ENCODE measurements at places on chromosomes 7 and 10.

DNA sequence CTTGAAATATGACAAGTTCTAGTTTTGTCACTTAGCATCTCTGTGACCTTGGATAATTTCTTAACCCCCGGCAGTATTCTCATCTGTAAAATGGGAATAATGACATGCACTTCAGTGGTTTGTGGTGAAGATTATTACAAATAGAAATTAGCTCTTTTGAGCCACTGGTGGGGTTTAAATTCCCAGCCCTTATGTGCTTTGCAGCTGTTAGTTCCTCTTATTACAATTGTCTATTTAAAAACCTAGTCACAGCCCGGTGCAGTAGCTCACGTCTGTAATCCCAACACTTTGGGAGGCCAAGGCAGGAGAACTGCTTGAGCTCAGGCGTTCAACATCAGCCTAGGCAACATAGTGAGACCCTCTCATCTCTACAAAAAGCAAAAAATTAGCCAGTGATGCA, 30.1 kb downstream of the CAV1 start:
- DNase-seq = no peak

DNA sequence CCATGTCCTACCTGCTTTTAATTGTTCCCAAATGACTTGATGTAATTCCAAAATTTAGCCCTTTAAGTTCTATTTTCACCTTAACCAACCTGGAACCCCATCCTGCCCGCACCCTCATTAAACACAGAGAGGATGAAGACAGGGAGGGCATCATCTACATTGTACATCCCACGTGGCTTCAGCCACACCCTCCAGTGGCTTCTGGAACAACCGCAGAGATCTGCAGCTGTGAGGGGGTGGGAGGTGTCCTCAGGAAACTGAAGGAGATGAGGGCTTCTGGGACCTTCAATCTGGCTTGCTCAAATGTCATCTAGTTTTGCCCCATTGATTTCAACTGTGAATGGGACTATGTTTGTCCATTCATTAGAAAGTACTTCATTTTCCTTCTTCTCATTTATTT, 39.0 kb downstream of the AKR1B1 start:
- no peak for DNase-seq

- DNase-seq = peak; percentile 45
These were observed 25.7 kb downstream of the C10orf71 start for GRCh38 chr10:49324711-49325110.

DNA sequence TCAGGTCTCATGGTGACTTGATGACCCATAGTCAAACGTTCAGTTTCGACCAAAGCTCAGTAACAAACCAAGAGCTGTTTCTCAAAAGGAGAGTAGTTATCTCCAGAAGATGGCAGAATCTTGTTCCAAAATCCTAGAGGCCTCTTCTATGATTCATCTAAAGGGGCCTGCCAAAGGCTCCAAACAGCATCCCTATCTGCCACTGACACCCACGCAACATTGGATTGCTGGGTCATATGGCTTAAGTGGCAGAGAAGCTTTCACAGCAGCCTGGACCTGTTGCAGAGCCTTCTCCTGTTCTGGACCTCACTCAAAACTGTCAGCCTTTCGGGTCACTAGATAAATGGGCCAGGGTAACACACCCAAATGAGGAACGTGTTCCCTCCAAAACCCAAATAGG, 54.0 kb upstream of the LRRC18 start:
- DNase-seq = no peak

DNA sequence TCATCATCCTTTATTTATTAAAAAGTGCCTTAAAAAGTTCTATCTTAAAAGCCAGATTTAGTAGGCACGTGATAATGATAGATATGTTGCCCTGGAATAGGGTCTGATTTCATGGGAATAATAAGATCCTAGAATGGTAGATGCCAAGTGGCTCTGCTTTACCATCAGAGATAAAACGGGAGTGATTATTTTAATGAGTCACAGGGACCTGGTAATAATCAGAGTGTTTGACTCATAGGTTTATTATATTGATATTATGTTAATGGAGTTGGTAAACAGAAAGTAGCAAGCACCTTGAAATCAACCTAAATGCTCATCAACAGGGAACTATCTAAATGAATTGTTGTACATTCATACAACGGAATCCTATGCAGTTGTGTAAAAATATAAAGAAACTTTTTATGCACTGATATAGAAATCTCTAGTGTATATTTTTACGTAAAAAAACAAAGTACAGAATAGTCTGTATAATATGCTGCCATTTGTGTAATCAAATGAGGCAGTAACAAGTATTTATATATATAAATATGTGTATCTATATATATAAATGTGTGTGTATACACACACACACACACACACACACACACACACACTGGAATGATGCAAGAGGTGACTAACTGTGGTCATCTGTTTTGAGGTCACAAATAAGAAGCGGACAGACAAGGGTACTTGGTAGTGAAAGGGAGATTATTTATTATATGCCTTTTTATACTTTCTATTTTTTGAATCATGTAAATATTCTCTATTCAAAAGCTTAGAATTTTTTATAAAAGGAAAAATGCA, 78.6 kb upstream of the DYNC1I1 start:
- peak; percentile 46 for DNase-seq

DNA sequence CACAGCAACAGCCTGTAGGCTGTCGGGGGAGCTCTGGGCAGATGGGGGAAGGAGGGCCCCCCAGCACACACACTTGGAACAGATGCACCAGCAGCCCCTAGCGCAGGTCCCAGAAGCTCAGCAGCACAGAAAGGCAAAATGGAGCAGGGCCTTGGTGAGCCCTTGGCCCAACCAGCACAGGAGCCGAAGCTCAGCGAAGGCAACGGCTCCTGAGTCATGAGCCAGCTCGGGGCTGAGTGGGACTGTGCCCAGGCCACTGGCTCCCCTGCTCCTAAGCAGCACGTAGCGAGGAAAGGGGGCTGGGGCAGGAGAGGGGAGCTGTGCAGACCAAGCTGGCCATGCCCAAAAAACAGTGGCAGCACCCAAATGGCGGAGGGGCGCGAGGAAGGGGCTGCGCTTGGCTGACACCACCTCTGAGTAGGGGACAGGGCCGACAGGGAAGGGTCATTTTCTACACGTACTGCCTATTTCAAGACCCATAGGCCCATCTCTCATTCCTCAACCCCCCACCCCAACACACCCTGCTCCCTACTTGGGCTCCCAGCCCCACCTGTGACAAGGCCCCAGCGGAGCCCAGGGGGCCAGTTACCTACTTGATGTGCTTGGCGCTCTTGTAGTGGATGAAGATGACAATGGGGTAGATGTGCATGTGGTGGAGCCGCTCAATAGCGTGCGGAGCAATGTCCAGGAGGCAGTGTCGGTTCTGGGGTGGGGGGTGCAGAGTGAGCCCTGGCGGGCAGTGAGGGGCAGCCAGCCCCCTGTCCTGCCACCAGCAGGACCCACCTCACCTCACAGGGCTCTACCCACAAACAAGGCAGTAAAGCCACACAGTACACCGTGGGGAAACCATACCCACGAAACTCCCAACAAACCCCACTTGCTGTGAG, 132.1 kb downstream of the DLG5 start:
- DNase-seq = no peak

DNA sequence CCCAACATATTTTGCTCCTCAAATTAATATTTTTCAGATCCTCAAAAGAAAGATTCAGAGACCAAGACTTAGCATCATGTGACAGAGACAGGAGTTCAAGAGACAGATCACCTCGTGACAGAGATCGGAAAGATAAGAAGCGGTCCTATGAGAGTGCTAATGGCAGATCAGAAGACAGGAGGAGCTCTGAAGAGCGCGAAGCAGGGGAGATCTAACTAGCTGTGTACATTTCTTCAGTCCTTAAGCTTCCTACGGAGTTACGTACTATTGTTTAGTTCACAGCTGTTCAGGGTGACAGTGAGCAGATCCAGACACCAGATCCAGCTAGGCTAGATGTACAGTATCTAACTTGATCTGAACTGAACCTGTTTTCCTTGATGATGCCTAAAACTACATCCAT, 61.3 kb downstream of the KLRG2 start:
- no peak for DNase-seq

DNA sequence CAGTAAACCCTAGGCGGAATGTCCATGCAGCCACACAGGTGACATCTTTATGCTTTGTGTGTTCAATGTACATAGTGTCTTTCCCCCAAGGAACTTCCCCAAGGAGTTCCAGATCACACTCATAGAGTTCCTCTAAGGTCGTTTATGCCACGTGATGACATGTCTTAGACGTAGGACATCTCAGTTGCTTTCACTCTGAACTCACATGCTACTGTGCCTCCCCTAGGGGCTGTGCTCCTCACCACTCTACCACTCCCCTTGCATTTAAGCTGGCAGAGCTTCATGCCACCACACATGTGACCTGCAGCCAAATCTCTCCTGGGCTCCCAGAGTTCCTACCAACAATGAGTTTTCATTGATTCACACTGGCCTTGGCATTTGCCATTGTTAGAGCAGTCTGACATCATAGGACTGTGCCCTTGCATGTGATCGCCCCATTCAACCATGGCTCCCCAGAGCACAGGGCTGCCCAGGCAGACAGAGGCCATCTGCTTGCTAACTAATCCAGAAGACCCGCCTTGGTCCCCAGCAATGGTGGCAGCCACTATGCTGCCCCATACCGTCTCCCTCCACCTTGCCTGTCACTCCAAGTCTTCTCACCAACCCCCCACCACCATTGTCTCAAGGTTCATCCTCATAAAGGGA, 95.3 kb upstream of the MACROH2A2 start:
- no peak for DNase-seq

DNA sequence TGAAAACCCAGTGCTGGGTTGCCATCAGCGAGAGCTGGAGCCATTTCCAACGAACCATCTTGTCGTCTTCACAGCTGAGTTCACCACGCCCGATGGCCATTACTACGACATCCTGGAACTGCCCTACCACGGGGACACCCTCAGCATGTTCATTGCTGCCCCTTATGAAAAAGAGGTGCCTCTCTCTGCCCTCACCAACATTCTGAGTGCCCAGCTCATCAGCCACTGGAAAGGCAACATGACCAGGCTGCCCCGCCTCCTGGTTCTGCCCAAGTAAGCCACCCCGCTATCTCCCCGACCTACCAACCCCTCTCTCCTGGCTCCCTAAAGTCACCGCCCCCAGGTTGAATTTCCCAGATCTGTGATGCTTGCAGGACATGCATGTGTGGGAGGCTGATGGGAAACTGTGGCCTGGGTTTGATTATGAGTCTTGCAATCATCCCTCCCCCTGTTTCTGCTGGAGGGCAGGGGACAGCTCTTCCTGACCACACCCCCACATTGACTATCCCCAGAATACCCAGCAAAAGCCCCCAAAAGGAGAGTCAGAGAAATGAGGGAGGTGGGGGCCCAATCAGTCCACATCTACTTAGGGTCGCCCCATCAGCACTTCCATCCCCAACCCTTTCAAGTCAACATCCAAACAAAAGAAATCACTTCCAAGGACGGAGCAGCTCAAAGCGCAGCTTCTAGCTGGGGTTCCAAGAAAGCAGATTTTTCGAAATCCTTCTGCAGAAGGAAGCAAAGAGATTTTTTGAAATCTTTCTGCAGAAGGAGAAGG, 6.9 kb downstream of the SERPINE1 start:
- DNase-seq = no peak

- no peak for DNase-seq
These were observed 207.3 kb upstream of the SH2B2 start for GRCh38 chr7:102079140-102080018.

GRCh38 chr7:5591278-5591874, 167.7 kb upstream of the TNRC18 start:
- no peak for DNase-seq

DNA sequence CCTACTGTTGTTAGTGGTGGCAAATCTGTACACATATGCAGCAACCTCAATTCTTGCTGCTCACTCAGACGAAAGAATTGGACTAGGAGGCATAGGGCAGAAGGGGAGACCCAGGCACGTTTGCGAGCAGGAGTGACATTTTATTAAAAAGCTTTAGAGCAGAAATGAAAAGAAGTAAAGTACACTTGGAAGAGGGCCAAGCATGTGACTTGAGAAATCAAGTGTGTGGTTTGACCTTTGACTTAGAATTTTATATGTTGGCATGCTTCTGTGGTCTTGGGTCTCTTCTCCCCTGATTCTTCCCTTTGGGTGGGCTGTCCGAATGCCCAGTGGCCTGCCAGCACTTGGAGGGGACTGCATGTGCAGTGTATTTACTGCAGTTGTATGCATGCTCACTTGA, 205.5 kb upstream of the SEMA3D start:
- peak; percentile 29 for DNase-seq

DNA sequence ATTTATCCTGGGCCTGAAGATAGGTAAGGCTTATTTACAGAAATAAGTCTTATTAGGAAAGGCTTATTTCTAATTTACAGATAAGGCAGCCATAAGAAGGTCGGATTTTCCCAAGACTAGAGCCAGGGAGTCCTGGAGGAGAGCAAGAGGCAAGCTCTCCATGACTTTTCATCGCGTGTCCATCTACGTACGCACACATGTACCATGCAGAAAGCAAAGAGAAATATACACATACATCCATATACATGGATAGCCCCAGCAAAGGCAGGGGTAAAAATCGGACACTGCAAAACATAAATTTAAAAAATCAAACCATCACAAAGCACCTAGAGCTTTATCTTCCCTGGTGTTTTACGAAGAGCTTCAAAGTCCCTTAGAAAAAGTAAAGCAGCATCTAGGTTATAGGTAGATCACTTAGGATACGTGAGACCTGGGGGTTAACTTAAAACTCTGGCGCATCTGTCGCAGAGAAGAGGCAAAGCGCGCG, 25.8 kb upstream of the ZRANB1 start:
- peak; percentile 67 for DNase-seq

GRCh38 chr10:13681960-13682359, 95.2 kb downstream of the PRPF18 start:
- DNase-seq = no peak

- no peak for DNase-seq
These were observed 647 bp upstream of the GSAP start for GRCh38 chr7:77416621-77417371.

- DNase-seq = peak; percentile 93
These were observed 951.6 kb downstream of the ANKRD7 start for GRCh38 chr7:119175911-119176627.

DNA sequence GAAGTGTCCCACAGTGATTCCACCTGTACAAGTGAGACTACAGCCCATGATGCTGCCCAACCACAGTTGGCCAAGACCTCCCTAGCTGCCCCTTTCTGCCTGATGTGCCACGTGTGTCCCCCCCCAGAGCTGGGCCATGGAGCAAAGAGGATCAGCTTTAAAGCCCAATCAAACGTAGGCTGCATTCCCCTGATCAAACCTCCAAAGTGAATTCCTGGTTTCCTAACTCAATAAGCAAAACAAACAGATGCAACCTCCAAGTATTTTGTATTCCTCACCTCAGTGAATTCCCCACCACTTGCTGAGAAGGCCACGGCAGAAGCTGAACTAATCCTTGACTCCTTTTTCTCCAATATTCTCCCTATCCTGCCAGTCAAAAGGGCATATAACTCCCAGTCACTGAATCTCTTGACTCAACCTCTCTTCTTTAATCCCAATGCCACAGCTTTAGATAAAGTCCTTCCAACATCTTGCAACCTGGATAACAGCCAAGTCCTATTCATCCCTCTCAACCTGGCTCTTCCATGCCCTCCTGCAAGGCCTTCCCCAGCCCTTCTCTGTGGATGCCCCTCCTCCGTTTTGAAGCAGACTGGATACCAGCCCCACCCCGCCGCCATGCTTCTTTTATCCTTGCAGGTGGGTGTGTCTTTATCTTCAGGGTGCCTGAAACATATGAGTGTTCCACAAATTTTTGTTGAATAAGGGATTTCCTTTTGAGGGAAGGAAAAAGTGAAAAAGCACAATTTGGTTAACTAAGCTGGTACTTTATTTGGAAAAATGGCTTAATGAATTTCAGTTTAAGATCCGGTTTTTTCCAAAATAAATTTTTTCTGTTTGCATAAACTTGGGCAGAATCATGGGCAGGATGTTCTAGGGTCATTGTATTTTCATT, 285.2 kb upstream of the MKLN1 start:
- DNase-seq = no peak

Data from DMS53 (cell line).